Prostate gland (tissue), 2 donors: ENCODE measurements at places on chromosomes 3 and 15. TPM values are rescaled to one million over a fixed set of nuclear protein-coding genes. Genes with fewer than 3 reads are reported as not detected.

DNAJA4 gene
- total RNA-seq, result 43.7 TPM

ACAN gene
- 0.14 TPM for total RNA-seq

ARGFX gene
- not detected for total RNA-seq

TMEM266 gene
- 6.0 TPM for total RNA-seq
